ENCODE measurements at places on chromosomes 5 and 9. TPM values are rescaled to one million over a fixed set of nuclear protein-coding genes. Genes with fewer than 3 reads are reported as not detected.

The PCDHA6 gene
- 23.5 TPM for total RNA-seq

The GAPT gene
- total RNA-seq: not detected

DNA sequence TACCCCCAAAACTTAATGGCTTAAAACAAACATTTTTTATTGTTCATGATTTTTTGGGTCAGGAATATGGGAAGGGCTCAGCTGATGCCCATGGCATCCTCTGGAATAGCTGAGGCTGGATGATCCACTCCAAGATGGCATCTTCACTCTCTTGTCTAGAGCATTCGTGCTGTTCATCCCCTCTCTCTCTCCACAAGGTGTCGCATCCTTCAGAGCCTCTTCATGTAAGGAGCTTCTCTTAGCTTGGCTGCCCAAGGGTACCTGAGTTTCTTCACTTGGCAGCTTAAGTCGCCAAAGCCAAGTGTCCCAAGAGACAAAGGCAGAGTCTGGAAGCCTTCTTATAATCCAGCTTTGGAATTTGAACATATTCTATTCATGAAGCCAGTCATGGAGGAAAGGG, 294.7 kb downstream of the CHSY3 start:
- H3K4me1 ChIP-seq: no peaks in the 10 kb centered on the region
- DNase-seq: no peak
- peaks cover 7% of the 10 kb centered on the region for H3K27me3 ChIP-seq
- no peak overlapping the region for H3K4me3 ChIP-seq
- no peaks in the 10 kb centered on the region for H3K36me3 ChIP-seq
- no peak overlapping the region for H3K27ac ChIP-seq

GRCh38 chr9:117030254-117030768, 343.2 kb downstream of the TRIM32 start:
- H3K4me3 ChIP-seq: no peak overlapping the region
- no peaks in the 10 kb centered on the region for H3K27me3 ChIP-seq
- H3K4me1 ChIP-seq: no peaks in the 10 kb centered on the region
- no peak overlapping the region for H3K27ac ChIP-seq
- no peaks in the 10 kb centered on the region for H3K36me3 ChIP-seq
- DNase-seq: no peak

GRCh38 chr5:167579693-167580055, 711.8 kb upstream of the WWC1 start:
- H3K4me1 ChIP-seq: no peaks in the 10 kb centered on the region
- peaks cover 57% of the 10 kb centered on the region for H3K27me3 ChIP-seq
- no peak overlapping the region for H3K4me3 ChIP-seq
- DNase-seq: no peak

GRCh38 chr9:82532504-82533180, 530.3 kb downstream of the RASEF start:
- H3K36me3 ChIP-seq: peaks cover 6% of the 10 kb centered on the region
- H3K27me3 ChIP-seq: no peaks in the 10 kb centered on the region
- H3K4me1 ChIP-seq: no peaks in the 10 kb centered on the region
- no peak for DNase-seq

DNA sequence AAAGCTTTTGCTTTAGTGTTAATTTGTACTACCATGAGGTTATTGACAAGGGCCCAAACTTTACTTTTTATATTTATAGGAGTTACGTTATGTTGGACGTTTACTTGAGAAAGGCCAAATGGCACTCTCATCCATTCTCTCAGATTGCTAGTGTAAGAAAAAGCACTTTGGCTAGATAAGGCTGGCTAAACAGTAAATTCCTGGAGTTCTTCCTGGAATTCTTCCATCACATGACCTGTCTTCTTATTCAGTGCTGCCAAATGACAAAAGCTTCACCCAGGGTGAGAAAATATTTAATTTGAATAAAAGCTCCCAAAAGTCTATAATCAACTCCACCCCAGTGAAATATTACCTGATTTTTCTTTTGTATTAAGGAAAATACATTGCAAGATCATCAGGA, 1568.9 kb upstream of the ACO1 start:
- no peaks in the 10 kb centered on the region for H3K4me1 ChIP-seq
- H3K27me3 ChIP-seq: no peaks in the 10 kb centered on the region
- H3K27ac ChIP-seq: no peak overlapping the region
- no peak for DNase-seq
- H3K36me3 ChIP-seq: no peaks in the 10 kb centered on the region

DNA sequence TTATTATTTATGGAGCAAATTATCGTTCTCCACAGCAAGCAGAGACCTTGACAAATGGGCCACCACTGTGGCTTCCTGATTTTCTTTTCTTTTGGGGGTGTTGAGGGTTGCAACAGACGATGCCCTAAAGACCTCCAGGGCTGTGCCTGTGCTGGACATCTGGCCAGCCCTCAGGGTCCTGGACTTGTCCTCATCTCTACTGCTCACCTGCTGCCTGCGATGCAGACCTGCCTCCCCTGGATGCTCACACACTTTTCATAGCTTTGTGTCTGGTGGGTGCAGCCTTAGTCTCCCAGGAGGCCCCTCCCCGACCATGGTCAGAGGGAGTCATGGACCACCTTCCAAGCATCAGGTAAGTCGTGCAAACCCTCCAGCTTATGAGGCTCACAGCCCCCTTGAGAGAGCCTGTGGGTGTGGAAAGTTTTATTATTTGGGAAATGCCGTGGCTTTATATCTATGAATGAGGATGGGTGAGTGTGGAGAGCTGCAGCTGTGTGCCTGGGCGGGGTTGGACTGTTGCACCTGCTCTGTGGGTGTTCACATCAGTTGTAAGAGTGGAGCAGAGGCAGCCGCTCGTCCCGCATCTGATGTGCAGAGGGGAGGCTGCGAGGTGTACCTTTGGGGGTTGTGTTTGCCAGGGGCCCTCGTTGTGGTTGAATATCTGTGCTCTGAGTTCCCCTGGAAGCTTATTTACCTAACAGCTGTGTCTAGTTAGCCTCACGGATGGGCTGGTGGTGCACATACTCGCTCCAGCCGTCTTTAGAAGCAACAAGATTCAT, 126.3 kb upstream of the IRX4 start:
- DNase-seq: no peak
- no peak overlapping the region for H3K27ac ChIP-seq
- H3K27me3 ChIP-seq: peaks cover 11% of the 10 kb centered on the region
- H3K4me1 ChIP-seq: no peaks in the 10 kb centered on the region
- H3K4me3 ChIP-seq: no peak overlapping the region
